ENCODE measurements at places on chromosomes 4 and X.

GRCh38 chrX:153450949-153451277, 5.1 kb upstream of the TREX2 start:
- DNase-seq, result no peak

GRCh38 chrX:154695911-154696675, 42.7 kb upstream of the CTAG2 start:
- DNase-seq, result peak; percentile 70

- DNase-seq, result no peak
These were observed 185.6 kb upstream of the GALNT7 start for GRCh38 chr4:172983014-172983413.

GRCh38 chrX:119503484-119503861, 35.2 kb downstream of the SLC25A5 start:
- peak; percentile 79 for DNase-seq

- DNase-seq, result no peak
These were observed 108.4 kb upstream of the AFAP1 start for GRCh38 chr4:8047837-8048678.

DNA sequence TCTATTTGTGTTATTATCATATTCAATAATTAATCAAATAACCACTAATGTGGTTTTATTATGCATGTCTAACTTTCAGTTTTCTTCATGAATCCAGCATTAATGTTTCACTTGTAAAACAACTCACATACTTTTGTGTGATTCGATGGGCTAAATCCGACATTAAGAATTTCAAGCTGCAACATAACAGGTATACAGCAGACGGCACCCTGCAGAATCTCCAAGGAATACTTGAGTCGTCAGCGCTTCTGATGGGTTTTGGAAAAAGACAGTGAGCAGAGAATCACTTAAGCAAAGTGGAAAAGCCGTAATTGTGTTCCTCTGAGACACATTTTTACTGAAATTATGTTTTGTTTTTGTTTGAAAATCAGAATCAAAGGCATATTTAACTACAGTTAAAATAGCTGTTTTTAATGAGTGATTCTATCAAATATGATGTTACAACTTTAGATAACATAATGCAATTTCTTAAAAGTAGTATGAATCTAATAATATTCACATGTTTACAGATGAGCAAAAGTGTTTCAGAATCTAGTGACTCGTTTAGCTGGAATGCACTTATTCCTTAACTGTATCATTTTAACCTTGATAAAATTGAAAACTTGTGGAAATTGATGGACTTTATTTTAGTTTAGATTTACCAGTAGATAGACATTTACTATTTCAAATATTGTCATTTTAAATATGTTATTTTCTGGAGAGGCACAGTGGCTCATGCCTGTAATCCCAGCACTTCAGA, 514.8 kb downstream of the CCSER1 start:
- DNase-seq, result no peak

DNA sequence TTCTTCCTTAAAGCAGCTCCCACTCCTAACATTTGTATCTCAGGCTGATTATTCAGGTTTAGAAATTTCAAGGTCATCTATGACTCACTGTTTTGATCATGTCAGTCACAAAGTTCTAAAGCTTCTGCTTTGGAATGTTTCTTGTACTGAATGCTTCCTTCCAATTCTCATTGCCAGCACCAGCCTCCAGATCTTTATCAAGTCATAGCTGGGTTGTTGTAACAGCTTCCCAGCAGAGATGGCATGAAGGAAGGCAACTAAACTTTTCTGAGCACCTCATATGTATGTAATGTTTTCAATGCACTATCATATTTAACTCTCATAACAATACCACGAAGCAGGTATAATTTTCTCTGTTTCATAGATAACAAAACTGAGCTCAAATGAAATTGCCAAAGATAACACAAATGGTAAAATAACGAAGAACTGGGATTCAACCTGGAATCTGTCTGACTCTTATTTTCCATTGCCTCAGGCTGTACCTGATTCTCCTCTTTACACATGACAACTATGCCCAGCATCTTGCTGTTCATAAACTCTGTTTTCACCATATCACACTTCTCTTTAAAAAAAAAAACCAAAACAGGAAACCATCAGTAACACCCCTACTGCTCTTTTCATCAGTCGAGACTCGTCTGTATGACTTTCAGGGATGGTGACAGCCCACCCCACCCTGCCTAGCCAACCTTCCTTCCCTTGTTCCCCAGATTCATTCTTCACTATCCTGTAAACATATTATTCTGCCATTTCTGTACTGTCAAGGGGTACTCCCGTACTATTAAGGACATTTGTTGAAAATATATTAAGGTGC, 13.4 kb downstream of the TRPC3 start:
- peak; percentile 22 for DNase-seq

DNA sequence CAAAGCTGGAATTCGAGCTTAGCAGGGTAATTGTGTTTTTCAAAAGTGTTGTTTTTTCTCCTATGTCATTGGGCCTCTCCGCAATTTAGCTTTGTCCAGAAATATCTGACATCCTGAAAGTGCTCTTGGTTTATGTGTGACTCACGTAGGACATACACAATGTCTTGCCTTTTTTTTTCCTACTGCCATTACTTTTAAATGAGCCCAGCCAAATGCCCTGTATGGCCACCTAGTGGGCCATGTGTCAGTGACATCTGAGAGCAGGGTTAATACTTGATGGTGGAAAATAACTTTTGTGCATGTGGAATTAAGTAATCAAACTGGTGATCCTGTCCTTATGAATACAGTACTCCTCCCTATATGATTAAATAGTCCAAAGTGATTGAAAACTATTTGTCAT, 1411.1 kb upstream of the TENM3 start:
- DNase-seq, result no peak

- DNase-seq, result no peak
These were observed 18.3 kb downstream of the MAGED2 start for GRCh38 chrX:54825716-54826438.

DNA sequence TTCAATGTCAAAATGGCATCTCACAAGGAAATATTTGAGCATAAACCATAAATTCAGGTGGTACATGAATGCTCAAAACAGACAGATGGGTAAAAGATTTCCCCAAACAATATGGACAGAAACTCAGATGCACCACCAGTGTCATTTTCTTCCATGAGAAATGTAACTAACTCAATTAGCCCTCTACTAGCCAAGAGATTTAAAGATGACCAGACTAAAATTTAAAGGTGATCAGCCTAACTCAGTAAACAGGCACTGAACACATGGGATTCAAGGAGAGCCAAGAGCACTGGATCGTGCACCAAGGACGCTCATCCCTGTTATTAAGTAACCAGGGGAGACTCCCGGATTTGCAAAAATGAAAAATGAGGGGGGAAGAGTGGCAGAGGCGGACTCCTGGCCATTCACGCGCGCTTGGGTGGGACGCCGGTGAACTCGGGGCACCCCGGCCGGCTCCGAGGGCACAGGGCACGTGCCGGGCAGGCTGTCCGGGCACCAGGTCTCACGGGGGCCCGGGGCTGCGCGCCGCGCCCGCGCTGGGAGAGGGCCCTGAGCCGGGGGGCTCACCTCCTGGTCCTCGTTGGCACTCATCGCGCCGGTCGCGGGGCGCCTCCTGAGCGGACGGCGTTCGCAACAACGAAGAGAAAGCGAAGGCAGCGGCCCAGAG, 490 bp downstream of the RWDD4 start:
- no peak for DNase-seq

DNA sequence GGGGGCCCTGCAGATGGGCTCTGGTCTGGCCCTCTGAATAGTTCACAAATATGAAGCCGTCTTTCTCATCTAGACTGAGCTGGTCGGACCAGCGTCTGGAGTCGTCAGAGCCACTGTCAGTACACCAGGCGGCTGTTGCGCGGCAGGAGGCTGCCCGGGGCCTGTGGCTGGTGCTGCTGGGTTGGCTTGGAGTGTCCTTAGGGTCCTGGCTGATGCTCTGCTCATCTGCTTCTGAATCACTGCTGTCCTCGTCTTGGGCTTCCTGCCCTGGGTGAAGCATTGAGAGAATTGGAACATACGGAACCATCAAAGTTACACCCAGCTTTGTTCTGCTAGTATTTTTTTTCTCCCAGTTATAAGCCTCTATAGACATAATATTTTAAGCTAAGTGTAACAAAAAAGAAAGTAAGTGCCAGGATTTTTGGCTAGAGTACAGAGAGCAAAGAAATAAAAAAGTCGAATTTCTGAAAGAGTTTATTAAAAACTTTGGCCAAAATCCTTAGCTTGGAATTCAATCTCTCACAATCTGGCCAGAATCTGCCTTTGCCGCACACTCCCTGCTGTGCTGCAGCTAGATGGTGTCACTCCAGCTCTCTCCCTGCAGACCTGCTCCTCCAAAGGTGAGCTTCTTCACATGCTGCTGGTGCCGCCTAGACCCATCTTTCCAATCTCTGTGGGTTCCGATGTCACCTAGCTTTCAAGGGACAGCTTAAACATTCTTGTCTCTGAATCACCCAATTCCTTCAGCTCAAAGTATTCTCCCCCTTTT, 96.2 kb downstream of the CDS1 start:
- no peak for DNase-seq

DNA sequence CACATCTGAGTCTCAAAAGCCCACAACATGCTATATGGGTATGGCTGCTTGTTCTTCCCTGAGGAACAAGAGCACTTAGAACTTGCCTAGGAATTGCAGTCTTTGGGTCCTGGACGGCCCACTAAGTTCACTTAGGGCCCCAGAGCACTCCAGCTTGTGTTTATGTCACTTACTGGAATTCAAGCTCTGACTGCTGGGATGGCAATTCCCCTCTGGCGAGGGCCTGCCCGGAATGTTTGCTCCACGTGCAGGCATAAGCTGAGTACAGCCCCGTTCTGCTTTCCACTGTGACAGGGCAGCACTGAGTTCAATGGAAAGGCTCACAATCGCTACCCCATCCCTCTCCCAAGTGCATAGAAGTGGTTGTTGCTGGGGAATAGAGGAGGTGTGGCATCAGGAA, 25.9 kb upstream of the RASSF6 start:
- no peak for DNase-seq

DNA sequence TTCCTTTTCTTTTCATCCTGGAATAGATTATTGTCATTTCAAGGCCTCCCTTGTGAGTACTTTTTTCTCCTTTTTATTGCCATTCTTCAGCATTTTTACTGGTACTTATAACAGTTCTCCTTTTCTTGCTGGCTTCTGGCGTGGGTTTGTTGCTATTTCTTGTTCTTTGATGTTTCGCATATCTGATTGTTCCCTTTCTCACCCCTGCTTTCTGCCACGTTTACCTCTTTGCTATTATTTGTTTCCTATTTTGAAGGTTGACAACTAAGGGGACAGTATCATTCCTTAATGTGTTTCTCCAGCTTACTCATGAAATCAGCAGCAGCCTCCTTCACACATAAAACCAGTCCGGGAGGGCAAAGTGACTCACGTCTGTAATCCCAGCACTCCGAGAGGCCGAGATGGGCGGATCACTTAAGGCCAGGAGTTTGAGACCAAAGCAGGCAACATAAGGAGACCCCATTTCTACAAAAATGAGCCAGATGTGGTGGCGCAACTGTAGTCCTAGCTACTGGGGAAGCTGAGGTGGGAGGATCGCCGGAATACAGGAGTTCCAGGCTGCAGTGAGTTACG, 72.6 kb downstream of the DMD start:
- DNase-seq, result no peak

DNA sequence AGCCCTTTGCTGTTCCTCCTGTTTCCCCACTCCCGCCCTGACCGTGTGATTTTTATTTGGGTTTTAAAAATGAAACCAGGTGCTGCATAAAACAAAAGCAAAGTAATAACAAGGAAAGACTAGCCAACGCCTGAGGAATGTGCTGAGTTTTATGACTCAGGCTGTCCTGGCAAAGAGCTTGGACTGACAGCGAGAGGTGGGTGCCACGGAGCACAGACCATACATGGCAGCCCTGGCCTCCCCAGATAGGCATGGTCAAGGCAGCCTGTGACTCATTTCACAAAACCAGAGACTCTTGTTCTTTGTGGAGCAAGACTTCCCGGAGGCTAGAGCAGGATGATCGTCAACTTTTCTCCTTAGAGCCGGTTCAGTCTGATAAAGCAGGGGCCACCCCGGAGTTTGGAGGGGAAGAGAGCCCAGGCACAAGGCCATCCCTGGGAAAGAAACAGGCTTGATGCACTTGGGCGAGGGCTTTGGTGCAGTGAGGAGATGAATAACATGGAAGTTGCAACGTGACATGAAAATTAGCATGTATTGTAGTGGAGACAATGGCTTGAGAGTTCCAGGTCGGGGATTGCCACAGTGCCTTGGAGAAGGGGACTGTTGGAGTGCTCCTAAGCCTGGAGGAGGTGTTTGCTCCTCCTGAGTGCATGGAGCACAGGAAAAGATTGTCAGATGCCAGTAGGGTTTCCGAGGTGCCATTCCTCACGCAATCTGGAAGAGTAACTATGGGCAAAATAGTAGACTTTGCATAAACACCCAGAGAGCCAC, 54.8 kb downstream of the C4orf51 start:
- peak; percentile 97 for DNase-seq

- peak; percentile 36 for DNase-seq
These were observed 60.5 kb upstream of the TRIM2 start for GRCh38 chr4:153143527-153144348.

DNA sequence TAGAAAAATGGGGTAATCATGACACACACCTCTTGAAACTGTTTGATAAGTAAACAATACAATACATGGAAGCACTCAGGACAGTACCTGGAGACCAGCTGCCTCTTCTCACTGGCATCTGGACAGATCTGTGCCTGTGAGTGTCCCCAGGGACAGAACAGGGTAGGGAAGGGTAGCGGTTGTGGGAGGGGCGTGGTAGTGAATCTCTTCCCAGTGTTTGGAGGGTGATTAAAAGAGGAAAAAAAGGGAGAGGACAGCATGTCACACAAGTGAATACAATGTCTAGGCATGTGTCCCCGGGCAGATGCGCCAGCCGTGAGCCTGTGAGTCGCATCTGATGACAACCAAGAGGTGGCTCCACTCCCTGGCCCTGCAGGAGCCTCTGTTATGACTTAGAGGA, 138.8 kb upstream of the MSX1 start:
- DNase-seq, result no peak

All from NCI-H226 (cell line).